ENCODE measurements at places on chromosomes 12 and 14.

- no peak for DNase-seq
These were observed 693 bp downstream of the MAP3K9 start for GRCh38 chr14:70808416-70809224.

DNA sequence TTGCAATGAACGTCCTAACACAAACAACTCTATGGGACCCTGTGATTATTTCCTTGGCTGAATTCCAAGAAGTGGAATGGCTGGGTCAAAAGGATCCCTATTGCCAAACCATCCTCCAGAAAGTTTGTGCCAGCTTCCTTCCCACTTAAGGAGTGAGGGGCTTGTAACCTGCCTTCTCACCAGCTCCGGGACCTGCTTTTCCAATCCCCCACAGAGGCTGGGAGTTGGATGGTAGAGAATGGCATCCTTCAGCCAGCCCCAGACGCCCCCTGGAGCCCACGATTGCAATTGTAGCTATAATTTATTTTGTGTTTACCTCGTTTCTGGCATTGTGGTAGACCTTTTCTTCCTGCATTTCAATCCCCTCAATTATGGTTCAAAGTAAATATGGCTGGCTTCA, 9.7 kb upstream of the ZDHHC22 start:
- no peak for DNase-seq

- no peak for DNase-seq
These were observed 107.1 kb downstream of the TMTC1 start for GRCh38 chr12:29676676-29677075.

DNA sequence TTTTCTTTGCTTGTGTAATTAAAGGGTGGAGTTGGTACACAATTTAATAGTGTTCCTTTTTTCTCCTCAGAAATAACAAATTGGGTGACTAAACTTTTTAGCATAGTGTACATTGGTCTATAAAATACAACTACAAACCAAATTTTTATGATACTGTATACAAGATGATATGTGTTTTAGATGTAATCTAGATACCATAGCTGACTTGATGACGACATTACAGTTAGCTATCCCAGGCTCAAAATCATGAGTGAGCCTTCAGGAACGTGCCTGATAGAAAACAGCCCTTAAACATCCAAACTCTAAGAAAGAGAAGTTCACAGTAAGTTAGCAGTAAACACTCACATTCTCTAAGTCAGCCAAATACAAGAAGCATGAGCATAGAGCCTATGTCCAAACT, 99.0 kb upstream of the SSTR1 start:
- no peak for DNase-seq

Data from putamen (tissue), 1 donor.